ENCODE measurements at places on chromosomes 1 and 21.

GRCh38 chr21:37389456-37389855 lies 22.9 kb downstream of the DYRK1A start:
- no peak for DNase-seq

GRCh38 chr1:42037586-42037985 lies 115.6 kb upstream of the GUCA2B start:
- no peak for DNase-seq

GRCh38 chr1:92791487-92792066 lies 6.7 kb upstream of the EVI5 start:
- DNase-seq = no peak

DNA sequence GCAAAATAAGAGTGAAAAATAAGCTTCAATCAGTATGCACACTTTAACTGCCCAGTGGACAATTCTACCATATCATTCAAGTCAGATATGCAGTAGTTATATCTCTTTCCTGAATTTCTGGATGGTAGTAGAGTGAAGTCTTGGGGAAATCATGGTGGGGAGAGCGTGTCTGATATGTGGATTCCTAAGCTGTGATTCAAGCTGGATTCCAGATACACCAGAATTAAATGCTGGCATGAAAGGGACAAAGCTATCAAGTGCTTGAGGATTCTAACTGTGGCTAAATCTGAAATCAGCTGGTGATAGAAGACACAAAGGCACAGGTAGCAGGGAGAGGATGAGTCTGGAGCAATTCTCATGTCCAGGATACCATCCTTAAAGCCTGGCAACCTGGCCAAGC lies 323.5 kb downstream of the DUSP10 start:
- no peak for DNase-seq

DNA sequence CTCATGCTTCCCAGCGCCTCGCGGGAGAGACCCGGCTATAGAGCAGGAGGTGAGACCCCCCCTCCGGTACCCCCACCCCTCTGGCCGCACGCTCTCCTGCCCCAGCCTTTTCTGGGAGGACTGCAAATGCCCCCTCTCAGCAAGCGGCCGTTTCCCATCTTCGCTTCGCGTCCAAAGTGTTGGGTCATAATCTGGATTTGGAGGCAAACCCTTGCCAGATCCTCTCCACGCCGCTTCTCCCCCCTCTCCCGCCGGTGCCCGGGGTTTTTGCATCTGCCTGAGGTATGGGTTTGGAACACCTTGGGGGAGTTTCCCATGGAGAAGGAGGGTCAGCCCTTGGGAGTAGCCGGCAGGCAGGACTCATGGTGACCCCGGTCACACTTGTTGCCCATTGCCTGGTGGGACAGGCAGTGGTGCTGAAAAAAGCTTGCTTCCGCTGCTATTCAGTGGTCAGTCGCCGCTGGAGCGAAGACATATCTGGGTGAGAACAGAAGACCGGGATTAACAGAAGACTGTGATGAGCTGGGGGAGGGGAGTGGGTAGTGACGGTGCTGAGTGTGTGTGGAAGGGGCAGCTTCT lies 935 bp downstream of the KCNK2 start:
- DNase-seq = no peak

DNA sequence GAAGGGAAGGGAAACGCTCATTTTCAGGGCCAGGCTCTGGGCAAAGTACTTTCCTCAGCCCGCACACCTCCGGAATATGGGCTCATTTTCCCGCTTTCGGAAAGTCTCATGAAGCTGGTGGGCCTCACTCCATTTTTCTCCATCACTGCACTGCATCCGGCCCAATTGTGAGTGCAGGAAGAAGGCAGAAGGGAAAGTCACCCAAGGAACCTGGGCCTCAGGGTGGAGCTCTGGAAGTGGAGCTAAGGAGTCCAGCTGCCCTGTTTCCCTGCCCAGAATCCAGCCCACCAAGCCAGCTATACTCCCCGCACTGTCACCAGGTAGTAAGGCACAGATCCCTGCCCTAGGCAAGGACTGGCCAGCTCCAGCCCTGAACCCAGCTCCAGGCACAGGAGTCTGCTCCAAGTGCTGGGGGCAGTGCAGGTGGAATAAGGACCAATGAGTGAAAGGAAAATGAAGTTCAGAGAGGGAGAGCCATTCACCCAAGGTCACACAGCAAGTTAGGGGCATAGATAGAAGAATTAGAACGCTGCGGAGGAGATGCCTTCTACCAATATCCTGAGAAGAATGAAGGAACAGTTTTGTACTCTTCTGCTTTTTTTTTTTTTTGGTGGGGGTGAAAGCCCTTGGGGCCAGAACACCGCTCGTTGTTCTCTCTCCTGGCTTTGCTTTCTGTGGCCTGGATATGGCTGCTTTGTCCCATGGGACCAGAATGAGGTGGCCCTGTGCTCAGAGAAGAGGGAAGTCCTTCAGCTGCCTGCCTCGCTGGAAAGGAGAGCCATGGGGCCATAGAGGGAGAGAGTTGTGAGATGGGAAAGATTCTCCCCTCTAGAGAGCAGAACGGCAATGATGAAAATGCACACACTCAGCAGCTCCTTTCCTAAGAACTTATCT lies 10.0 kb downstream of the LRP8 start:
- DNase-seq = no peak

DNA sequence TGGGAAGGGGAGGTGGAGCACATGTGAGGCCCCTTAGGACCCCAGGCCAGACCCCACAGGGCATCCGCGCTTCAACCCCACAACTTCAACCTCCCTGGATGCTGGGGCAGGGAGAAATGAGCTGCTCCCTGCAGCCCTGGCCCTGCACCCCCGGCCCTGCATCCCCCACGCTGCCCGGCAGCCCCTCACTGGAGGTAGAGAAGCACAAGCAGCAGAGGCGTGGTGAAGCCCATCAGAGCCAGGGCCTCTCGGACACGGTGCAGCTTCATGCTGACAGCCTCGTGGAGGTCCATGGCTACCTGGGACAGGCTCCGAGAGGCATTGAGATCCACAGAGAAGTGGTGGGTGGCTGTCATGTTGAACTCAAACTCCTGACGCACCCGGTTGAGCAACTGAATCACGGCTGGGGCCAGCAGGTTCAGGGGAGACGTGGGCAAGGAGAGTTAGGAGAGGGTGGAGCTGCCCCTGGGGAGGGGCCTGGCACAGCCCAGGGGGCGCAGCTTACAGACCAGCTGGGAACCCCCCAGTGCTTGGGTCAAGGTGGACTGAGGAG lies 3.3 kb downstream of the DCST2 start:
- DNase-seq = no peak

GRCh38 chr1:109904105-109904817 lies 6.4 kb upstream of the CSF1 start:
- DNase-seq = no peak

DNA sequence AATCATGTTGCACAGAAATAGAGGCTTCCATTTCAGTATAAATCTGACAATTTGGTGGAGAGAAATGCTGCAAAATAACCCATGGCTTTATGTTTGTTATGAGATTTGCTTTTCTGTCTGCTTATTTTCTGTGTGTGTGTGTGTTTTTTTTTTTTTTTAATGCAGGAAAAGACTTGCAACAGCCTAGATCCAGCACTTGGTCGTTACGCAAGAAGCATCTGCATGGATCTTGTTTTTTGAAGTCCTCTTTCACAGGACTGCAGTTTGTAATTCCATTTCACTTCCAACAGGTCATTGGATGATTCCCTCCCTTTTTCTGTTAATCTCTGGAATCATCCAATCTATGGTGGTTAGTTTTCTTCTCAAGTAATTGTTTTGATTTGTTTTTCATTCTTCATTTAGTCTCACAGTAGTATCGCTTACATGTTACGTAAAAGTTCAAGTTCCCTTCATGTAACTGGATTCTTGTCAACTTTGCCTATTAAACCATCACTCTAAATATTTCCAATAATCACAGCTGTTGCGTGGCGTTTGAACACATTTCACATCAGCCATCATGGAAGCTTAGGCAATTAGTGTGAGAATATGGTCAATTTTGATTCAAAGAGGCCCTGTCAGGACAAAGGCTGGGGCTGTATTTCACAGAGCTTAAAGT lies 312.9 kb downstream of the NFIA start:
- DNase-seq = no peak

GRCh38 chr1:110380672-110381283 lies 10.0 kb downstream of the SLC16A4 start:
- DNase-seq = no peak

DNA sequence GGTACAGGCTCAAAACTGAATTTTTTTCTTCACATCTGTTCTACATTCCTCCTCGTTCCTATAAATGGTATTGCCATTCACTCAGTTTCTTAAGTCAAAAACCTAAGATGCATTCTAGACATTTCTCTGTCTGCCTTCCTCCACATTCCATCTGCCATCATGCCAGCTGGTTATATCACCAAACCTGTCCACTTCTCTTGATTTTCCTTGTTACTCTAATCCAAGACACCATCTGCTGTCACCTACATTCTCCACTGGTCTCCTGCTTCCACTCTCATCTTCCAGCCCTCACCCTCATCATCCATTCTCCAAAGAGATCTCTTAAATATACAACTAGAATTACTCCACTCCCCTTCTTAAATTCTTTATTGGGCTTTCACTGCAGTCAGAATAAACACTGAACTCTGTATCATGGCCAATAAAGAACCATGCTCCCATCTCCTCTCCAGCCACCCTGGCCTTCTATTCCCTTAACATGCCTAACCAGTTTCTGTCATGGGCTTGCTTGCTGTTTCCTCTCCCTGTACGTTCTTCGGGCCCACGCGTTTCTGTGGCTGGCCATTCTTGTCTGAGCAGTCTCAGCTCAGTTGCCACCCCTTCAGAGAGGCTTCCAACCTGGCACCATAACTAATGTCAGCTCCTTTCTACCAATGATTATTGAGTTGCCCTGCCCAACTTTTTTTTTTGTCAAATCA lies 278.3 kb downstream of the ST6GALNAC3 start:
- DNase-seq = no peak

- no peak for DNase-seq
These were observed 8.0 kb downstream of the ADGRL2 start for GRCh38 chr1:81808760-81809159.

GRCh38 chr1:25615172-25615541 lies 1.4 kb upstream of the MAN1C1 start:
- DNase-seq = no peak

DNA sequence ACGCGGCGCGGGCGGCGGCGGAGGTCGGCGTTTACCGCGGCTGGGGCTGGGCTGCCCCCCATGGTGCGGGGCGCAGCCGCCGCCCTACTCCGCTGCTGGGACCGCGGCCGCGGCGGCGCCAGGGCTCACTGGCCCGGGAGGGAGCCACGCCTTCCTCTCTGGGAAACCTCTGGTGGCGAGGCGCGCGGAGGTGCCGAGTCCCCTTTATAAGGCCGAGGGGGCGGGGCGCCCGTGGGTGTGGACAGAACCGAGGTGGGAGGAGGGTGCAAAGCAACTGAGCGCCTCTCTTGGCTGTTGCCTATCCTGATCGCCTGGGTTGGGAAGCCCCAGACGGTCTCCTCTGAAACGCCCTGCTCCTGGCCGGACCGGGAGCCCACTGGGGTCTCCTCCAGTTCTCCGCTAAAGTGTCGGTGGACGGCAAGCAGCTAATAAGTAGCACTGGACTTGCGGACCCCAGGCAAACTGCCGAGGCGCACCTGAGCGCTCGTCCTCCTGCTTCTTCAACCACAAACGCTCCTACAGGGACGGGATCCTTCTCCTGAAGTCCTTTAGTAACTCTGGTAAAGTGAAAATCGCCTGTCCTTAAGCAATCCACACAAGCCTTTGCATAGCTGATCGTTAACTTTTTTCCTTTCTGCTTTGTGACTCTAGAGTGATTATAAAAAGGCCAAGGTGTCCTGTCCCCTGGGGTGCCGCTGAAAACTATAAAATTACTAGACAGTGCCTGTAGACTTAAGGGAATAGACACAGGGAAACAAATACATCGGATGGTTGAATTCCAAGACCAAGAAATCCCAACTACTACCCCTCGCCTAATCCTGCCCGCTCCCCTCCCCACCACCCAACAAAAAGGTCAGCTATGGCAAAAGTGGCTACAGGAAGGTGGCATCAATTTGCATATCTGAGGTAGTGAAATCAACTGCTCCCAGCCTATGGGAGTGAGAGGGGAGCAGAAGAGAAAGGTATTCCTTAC lies at the start of gene PTGER3:
TSS of gene PTGER3 (minus strand) at position 182 of the 973 bp plus-strand sequence. CDS start 239 bp downstream, outside the sequence.
- peak; percentile 48 for DNase-seq

GRCh38 chr1:164803366-164803765 lies 244.4 kb downstream of the PBX1 start:
- no peak for DNase-seq

- DNase-seq = no peak
These were observed 89.5 kb upstream of the PGBD5 start for GRCh38 chr1:230515451-230516145.

- DNase-seq = no peak
These were observed 54.8 kb downstream of the KIF21B start for GRCh38 chr1:200968469-200969410.

- DNase-seq = no peak
These were observed 70.4 kb downstream of the DIRAS3 start for GRCh38 chr1:67980028-67980427.

- DNase-seq = no peak
These were observed 67.5 kb upstream of the GFI1 start for GRCh38 chr1:92554216-92554615.
